ENCODE measurements at places on chromosomes 2 and 18.
A peak's percentile ranks its signal among the peaks of the same experiment; 100 is the strongest.

- no peak for DNase-seq
Observed at GRCh38 chr2:28589746-28590463, 94.0 kb downstream of the PLB1 start.

- DNase-seq, result no peak
Observed at GRCh38 chr2:225002656-225003045, 39.6 kb downstream of the DOCK10 start.

GRCh38 chr2:233922471-233922870 lies 5.3 kb downstream of the TRPM8 start:
- no peak for DNase-seq

- no peak for DNase-seq
Observed at GRCh38 chr2:120579916-120580685, 155.6 kb upstream of the GLI2 start.

GRCh38 chr2:211390536-211391188 lies 834.3 kb downstream of the CPS1 start:
- DNase-seq, result no peak

DNA sequence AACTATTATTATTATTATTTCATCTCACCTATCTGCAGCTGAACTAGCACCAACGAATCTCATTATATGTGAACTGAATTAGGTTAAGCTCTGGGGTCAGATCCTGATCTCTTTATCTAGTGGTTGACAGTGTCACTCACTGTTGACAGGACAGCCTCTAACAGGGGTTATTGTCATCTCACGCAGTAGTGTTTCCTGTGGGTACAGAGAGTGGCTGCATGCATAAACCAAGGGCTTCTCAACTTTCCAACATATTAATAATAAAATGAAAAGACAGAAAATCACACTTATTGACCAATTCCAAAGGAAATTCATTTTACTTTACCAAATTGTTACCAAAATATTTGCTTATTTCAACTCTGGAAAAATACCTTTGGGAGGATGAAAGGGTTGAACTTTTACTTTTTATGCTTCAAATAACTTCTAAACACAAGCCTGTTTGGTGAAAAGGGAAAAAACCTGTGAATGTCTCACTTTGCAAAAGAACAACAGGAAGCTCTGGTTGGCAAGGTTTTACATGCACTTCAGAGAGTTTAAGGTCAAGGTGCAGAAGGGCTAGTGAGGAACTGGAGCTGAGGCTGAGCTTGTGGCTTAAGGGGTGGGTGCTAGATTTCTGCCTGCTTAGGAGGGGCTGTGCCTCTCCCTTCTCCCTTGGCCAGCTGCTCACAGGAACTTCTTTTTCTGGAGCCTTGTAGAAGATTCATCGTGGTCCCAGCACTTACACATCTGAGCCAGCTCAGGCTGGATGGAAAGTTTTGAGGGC lies 72.6 kb downstream of the CTAGE1 start:
- DNase-seq, result no peak

- no peak for DNase-seq
Observed at GRCh38 chr2:179454443-179455171, 190.0 kb upstream of the SESTD1 start.

DNA sequence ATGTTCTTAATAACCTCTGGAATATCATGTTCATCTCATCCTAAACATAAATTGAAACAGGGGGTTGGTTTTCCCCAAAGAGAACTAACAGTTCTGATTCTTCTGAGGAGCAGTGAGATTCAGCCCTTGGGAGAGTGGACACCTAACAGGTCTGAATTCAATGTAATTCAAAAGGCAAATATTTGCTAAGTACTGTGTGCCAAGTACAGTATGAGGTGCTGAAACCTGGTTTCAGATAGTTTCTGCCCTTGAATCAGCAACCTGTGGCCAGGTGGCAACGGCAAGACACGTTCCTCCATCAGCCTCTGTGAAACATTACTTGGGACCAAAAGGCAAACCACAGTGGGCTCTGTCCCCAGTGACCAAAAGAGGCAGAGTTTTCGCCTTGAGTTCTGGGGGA lies 1.3 kb downstream of the LRRC30 start:
- DNase-seq, result no peak

GRCh38 chr2:142104134-142104758 lies 26.6 kb downstream of the LRP1B start:
- no peak for DNase-seq

- no peak for DNase-seq
Observed at GRCh38 chr2:60493804-60494387, 59.6 kb downstream of the BCL11A start.

DNA sequence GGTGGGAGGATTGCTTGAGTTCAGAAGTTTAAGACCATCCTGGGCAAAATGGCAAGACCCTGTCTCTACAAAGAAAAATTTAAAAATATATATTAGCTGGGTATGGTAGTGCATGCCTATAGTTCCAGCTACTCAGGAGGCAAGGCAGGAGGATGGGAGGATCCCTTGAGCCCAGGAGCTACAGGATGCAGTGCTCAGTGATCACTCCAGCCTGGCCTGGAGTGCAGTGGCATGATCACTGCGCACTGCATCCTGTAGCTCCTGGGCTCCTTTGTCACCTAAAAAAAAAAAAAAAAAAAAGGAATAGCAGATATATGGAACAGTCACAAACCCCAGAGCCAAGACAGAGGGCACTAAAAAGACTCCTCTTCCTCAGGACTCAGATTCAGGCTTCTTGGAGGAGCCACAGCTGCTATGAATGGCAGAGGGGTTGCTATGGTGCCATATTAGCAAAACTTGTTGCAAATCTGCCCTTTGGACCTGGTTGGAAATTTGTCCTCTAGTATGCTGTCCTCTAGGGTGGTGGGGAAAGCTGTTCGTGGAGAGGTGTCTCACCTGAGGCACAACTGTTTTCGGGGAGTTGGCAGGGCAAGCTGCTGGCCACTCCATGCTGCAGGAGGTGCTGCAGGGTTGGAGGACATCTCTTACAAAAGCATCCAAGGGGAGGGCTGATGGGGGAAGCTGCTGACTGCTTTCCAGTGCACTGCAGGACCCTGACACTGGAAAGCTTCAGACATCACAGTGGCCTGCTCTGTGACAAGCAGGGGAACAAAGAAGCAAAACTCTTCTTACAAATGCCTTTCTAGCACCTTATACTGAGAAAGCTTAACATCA lies 22.7 kb downstream of the CYP20A1 start:
- DNase-seq, result no peak

DNA sequence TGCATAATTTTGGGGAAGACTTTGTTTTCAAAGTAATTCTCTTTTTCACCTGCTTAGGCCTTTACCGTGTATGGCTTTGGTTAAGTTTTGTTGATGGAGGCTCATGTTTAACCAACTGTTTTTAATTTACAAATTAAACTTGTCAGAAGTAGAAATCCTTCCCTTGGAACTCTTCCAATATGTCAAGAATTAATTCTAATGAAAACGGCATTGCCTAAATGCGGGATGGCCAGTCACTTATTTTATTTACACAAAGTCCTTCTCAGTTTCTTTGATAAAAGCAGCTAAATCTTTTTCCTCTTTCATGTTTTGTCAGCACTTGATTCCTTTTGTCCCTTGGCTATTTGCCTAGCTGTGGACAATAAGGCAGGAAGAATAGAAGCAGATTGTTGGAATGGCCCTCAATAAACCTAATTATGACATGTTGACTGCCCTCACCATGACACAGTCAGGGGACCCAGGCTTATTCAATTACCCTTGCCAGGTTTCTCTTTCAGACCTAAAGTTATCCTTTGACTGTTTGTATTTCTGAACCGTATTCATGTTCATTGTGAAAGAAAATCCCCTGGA lies 26.3 kb downstream of the PAX3 start:
- no peak for DNase-seq

DNA sequence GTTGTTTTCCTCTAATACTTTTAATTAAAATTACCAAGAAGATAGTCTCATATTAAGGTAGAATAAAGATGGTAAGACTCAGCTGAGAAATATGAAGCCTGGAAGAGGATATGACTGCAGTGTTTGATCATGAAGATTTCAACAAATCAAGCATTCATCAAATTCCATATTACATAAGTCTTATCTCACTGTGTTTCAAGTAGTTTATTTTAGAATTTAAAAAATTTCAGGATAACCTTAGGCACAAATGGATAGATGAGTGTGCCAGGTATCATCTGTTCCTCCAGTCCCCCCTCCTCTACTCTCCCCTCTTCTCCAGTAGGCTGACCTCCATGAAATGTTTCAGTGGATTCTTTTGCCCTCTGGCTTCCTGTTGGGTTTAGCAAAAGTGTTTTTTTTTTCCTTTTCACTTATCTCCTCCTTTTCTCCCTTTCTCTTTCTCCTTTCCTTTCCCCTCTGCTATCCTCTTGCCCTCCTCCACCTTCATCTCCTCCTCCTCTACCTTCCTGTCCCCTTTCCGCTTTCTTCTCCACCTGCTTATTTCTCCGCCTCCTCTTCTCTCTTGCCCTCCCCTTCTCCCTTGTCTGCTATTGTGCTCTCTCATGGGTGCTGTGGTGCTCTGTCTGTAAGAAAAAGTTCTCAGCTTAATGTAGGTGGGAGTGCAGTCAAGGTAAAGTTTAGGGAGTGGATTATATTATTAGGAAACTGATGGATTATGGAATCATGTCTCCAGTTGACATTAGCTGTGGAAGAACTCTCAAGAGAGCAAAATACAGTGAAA lies 72.8 kb downstream of the ABI2 start:
- DNase-seq, result no peak

DNA sequence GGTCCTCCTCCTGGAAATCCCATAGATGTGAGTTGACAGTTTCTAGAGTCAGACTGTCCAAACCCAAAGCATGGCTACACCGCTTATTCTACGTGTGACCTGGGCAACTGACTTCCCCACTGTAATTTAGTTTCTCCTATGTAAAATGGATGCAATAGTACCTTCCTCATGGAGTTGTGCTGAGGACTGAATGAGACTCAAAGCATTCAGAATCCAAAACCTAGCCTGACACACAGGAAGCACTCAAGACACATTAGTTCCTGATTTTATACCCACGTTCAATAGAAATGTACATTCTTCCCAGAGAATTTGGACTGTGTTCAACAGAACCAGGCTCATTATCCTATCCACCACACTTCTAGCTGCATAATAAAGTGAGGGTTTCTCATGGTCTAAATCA lies 88.8 kb downstream of the STK39 start:
- no peak for DNase-seq

DNA sequence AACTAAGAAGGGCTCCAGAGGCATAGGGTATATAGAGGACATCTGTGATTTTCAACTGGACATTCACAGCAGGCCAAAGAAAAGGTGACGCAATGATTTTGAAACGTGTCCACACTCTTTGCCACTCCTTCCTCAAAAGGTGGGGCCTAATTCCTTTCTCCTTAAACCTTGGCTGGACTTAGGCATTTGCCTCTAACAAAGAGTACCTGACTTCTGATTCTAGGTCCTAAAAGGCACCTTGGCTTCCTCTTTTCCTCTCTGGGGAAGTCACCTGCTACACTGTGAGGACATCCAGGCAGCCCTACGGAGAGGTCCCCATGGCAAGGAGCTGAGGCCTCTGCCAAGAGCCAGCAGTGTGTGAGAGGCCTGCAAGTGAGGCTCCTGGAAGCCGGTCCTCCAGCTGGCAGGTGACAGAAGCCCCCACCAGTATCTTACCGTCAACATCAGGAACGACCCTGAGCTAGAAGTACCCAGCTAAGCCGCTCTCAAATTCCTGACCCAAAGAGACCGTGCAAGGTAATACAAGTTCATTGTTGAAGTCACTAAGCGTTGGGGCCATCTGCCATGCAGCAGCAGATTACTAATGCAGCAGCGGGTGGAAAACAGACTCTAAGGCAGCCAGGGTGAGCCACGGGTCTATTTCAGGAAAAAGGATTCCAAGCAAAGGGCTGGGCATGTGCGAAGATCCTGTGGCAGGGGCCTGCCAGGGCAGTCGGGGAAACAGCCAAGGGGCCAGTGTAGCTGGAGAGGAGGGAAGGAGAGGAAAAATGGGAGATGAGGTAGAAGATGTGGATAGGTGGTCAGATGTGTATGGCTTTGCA lies 7.4 kb upstream of the HES6 start:
- DNase-seq, result no peak

- no peak for DNase-seq
Observed at GRCh38 chr2:16386031-16386430, 279.6 kb downstream of the CYRIA start.

GRCh38 chr2:96985181-96985945 lies 1.0 kb downstream of the FAM178B start:
- no peak for DNase-seq

- peak; percentile 93 for DNase-seq
Observed at GRCh38 chr2:191013932-191014652, at the start of gene STAT1. STAT1 (minus strand) TSS chr2:191014171; CDS start chr2:191010003, 4,168 bp downstream.

- no peak for DNase-seq
Observed at GRCh38 chr18:48228301-48228715, 180.9 kb downstream of the ZBTB7C start.

GRCh38 chr2:190355968-190356644 lies 12.7 kb downstream of the INPP1 start:
- DNase-seq, result no peak

GRCh38 chr2:225398372-225398771 lies 1.1 kb upstream of the NYAP2 start:
- DNase-seq, result no peak

- no peak for DNase-seq
Observed at GRCh38 chr18:9827793-9828505, 57.8 kb upstream of the TXNDC2 start.

DNA sequence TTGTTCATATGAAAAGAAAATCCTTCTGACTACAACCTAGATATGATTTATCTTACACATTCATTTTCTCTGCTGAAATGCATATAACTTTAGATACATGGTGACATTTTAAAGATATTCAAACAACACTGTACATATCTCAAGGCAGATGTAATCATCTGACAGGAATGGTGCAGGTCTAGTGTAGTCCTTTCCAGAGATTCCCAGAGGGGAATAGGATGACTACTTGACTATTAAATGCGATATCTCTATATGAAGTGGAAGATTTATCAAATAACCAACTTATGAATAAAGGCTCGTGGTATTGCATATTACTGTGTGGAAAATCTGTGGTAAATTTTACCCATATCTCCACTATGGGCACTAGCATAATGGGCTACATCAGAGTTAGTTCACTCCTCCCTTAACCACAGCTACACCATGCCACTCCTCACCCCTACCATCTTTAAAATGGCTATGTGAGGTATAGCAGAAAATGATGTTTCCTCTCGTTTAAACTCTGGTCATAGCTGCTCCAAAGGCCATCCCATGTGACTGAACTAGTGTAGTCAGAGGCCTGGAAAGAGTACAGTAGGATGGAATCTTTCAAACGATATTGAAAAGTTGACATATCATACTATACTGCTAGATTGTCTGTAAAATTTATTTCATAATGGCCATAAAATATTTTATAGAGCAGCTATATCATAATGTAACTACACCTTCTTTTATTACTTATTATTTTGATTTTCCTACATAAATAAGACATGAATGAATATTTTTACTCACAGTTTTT lies 9.1 kb upstream of the ITPRID2 start:
- DNase-seq, result no peak
